Tracheal epithelial cell (primary cell): ENCODE measurements at places on chromosomes 2 and 18. TPM values are rescaled to one million over a fixed set of nuclear protein-coding genes. Genes with fewer than 3 reads are reported as not detected.

The ACTG2 gene
- total RNA-seq, result not detected in 2 replicates

The MAPK4 gene
- 0.48 TPM in 1 of 2 replicates, not detected in the other for total RNA-seq

The GPR155 gene
- 1.7 and 2.3 TPM in 2 replicates for total RNA-seq

The ERFE gene
- 2.3 and 6.7 TPM in 2 replicates for total RNA-seq

The STARD6 gene
- total RNA-seq, result 0.43 TPM in 1 of 2 replicates, not detected in the other

The PKDCC gene
- total RNA-seq, result 1.3 and 1.9 TPM in 2 replicates

The PDCD1 gene
- total RNA-seq, result 0.24 TPM in 1 of 2 replicates, not detected in the other

The GALNT3 gene
- total RNA-seq, result 63.1 and 78.2 TPM in 2 replicates

The BUB1 gene
- total RNA-seq, result 1.3 and 6.5 TPM in 2 replicates

The TPRKB gene
- 22.9 and 27.1 TPM in 2 replicates for total RNA-seq

The AGXT gene
- not detected in 2 replicates for total RNA-seq

The TRPM8 gene
- 0.96 TPM in 1 of 2 replicates, not detected in the other for total RNA-seq

The COL3A1 gene
- 0.43 and 2.7 TPM in 2 replicates for total RNA-seq

The AFF3 gene
- total RNA-seq, result under 0.01 TPM in 1 of 2 replicates, not detected in the other

The LRRFIP1 gene
- total RNA-seq, result 83.6 and 94.6 TPM in 2 replicates

The CNGA3 gene
- total RNA-seq, result not detected in 2 replicates

The DDX18 gene
- 72.1 and 79.1 TPM in 2 replicates for total RNA-seq
